ENCODE measurements at places on chromosomes 5 and 9.

- DNase-seq = no peak
Measured at GRCh38 chr5:144276034-144276822, 105.6 kb downstream of the KCTD16 start.

DNA sequence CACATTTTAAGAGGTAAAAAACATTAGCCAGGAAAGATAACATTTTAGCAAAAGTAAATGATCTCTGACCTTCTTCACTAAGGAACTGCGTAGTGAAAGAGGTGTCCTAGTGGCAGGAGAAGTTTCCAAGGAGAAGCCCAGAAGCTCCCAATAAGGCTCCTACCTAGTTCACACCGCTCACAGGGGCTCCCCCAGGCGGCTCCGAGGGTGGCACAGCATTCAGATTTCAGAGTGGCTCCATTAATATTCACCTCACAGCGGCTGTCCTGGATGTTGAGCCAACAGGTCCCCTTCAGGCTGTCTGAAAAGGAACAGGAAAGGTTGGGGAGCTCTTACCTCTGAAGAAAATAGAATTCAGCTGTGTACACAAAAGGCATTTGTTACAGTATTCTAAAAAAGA lies 187.3 kb downstream of the FBN2 start:
- no peak for DNase-seq

- DNase-seq = no peak
Measured at GRCh38 chr5:86968301-86968753, 299.4 kb upstream of the RASA1 start.

DNA sequence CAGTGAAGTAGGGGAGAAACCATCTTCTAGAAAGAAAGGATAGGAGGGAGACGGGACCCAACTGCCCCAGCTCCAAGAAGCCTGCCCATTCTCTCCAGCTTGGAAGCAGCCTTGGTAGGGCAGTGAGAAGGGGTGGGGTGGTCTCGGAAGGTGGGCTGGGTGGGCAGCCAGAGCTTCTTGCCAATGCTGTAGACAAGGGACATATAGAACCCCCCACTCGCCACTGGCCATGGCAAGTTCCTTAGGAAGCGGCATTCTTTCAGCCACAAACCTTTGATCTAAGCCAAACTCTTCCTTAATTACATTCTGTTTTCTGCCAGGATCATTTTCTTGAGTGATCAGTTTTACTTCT lies 90.2 kb downstream of the PSD2 start:
- DNase-seq = no peak

GRCh38 chr5:19739671-19740070 lies 248.3 kb downstream of the CDH18 start:
- DNase-seq = no peak

DNA sequence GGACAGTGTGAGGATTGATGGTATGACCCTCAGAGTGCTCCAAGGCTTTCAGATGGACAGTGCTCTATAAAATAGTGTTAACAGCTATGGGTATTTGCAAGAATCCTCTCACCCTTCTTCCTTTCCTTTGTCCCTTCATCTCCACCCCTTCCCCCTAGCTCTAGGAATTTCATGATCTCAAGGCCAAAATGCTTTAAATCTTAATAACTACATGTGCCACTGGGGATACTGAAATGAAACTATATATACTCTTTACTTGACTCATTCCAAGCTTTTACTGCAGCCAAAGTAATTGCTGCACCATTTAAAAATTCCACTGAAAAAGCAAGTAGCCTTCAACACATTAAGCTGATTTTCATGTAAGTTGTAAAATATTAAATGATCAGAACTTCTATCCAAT lies 361.6 kb upstream of the SLC30A5 start:
- DNase-seq = no peak

DNA sequence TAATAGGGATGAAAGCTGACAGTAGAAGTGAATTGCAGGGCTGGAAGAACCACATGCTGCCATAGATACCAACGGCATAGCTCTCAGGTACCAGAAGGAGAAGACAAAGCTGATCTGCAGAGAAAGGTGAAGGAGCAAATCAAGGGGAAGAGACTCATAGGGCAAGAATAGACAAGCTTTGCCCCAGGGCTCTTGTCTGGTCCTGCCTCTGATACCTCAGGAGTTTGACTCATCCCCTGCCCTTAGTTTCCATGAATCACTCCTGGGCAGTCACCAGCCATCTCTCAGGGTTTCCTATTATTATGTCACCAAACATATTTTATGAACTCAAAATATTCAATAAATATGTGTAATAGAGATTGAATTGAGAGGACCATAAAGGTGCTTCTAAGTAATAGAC lies 800.9 kb downstream of the DNAH5 start:
- no peak for DNase-seq

DNA sequence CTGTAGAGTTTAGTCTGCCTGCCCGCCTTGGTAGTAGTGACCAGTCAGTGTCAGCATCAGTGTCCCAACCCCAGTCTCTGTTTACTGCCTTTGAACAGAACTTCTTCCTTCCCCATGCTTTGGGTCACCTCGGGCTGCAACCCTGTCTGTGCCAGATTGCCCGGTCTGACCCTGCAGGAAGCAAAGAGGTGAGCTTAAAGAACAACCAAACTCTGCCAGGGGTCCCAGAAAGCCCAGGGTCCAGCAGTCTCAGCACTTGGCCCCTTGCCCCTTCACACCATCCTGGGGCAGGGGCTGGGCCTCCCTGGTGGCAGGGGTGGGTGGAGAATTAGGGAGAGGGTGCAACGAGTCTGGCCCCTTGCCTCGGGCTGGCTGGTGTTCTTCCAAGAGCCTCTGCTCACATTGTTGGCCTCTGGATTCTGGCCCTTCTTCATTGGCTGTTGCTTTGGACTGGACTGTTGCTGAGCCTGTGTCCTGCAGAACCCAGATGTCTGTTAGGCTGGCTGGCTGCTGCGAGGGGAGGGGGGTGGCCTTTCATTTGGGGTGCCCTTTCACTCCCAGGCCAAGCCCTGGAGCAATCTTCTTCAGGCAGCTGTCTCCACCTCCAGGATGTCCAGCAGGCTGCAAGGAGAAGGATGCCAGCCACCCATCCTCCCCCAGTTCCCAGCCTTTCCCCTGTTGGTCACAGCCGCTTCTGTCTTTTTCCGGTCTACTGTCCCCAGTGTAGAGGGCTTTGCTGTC lies 51.2 kb downstream of the SAR1B start:
- DNase-seq = no peak

GRCh38 chr5:103132684-103133083 lies 12.6 kb downstream of the PPIP5K2 start:
- DNase-seq = no peak

DNA sequence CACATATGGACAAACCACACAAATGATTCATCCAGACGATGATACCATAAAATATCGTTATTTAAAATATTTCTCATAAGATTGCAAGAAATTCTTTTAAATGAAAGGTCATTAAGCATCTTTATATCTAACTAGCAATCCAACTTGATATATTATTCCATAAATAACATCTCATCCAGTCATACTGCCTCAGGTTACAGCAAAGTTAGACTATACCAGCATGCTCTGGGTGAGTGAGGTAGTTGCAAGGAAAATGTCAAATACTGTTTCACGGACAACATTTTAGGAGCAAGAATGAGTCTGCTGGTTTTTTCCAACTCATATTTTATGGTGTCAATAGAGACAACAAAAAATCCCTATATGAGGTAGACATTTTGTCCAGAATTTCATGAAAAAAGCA lies 200.9 kb upstream of the TRPM3 start:
- DNase-seq = no peak

- no peak for DNase-seq
Measured at GRCh38 chr9:135348788-135349150, 130.8 kb upstream of the PPP1R26 start.

DNA sequence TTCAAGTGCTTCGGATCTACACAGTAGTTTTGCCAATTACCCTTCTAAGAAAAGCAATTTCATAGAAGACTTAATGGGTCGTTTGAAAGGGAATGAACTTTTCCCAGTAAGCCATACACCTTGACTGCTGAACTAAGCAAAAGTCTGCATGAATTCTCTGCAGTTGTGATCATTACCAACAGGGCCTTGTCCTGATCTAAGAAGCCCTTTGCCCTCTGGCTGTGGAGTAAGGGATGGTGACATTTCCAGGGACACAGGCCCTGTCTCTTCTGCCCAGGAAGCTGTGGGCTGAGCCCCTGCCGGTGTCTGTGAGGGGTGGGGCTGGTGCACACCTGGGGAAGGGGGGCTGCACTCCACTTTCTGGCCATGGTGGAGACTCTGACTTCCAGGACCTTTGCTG lies 30.5 kb downstream of the ZDHHC11 start:
- no peak for DNase-seq

DNA sequence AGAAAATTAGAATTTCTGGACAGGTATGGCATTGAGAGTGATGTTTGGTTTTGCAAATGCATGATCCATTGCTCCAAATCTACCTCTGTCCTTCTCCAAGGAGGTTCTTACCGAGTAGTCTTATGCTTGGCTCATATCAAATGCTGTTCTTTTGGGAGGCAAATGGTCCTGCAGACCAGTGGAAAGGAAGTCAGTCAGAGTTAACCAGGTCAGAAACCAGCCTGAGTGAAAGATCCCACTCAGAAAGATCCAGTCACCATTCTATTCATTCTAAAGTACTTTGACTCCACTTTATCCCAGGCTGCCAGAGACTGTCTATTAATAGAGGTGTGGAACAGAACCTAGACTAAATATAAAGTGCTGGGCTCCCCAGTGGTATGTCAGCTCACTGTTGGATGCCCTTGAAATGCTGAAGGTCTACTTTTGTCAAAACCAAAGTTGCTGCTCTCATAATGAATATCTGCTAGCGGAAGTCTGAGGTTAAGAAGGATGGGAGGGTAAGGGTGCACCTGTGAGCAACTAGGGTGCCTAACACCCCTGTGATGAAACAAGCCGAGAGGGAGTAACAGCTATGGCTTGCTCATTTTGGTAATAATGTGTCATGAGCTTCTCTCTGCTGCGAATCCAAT lies 302.2 kb downstream of the ZNF608 start:
- no peak for DNase-seq

DNA sequence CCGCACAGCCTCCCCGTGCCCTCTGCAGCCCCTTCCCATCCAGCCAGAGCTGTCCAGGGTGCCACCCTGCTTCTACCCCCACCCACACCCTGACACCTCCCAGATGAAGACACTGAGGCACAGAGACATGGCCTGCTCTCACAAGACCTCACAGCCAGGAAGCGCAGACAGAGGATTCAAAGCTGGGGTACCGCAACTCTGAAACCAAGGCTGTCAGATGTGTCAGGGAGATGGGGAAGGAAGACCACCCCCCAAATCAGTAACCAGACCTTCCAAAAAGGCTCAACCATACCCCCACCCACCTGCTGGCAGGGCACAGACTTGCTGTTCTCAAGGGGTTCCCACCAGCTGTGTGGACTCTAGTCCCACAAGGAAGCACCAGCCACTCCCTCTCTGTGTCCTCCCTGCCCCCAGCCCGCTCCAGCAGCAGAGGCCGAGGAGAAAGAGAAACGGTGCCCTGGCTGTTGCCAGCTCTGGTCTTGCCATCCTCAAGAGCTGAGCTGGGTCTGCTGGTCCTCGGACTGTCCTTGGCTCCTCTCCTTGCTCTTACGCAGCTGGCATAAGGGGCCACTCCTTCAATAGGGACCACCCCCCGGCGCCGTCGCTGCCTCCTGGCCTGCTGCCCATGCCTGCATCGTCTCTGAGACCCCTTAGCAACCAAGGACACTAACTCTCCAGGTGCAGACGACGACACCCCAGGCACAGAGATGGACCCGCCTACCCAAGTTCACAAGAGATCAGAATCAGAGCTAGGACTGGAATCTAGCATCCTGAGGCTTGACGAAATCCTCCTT lies 699 bp downstream of the AKNA start:
- no peak for DNase-seq

GRCh38 chr5:2047341-2047927 lies 164.7 kb upstream of the IRX4 start:
- no peak for DNase-seq

GRCh38 chr5:9324348-9325077 lies 221.4 kb downstream of the SEMA5A start:
- no peak for DNase-seq

DNA sequence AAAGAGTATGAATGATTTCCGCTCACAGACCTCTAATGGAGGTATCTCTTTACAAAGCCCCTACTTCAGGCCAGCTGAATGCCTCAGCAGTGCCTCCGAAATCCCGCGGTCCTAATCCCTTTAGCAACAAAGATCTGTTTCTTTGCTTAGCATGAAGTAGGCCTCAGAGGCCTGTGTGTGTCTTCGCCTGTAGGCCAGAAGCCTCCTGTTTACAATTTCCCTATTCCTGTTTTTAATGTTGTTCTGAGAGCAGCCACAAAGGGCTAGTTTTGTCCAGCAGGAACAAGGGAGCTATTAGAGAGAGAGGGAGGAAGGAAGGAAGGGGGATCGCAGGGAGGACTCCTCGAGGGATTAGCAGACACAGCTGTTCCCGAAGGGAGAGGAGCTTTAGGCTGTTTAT lies 166.4 kb upstream of the SPRY4 start:
- DNase-seq = no peak

- no peak for DNase-seq
Measured at GRCh38 chr5:112734597-112734996, 3.1 kb upstream of the APC start.

GRCh38 chr9:68500457-68501381 lies 40.0 kb downstream of the TMEM252 start:
- no peak for DNase-seq

DNA sequence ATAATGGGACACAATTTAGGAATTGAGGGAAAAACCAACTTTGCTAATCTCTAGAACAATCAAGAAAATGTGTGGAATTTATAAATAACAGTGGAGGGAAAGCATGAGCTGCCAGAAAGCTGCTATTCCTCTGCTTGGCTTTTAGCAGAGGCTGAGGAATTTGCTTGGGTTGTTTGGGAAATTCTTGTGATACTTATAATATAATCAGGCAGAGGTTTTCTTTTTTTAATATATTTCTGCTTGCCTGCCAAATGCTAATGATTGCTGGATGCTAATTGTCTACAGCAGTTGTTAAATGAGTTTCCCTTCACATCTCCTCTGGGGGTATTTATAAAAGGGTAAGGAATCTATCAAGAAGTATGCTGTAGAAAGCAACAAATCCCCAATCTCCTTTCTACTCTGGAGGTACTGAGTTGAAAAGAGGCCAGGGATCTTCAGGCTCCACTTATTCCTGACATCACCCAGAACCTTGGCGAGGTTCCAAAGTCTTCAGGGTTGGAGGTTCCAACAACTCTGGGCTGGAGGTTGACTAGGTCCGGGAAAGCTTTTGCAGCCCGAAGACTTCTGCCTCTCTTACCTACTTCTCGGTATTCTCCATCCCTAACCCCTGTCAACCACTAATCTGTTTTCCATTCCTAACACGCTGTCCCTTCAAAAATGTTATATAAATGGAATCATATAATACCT lies 60.4 kb upstream of the TMED7 start:
- DNase-seq = no peak

Measured in activated CD4-positive, CD25-positive, alpha-beta regulatory T cell treated with anti-CD3 and anti-CD28 coated beads, Interleukin-2, amount 50 U/mL, for 72 hours (primary cell).